Thymus (tissue), 14 donors: ENCODE measurements at places on chromosomes 13 and 19.

DNA sequence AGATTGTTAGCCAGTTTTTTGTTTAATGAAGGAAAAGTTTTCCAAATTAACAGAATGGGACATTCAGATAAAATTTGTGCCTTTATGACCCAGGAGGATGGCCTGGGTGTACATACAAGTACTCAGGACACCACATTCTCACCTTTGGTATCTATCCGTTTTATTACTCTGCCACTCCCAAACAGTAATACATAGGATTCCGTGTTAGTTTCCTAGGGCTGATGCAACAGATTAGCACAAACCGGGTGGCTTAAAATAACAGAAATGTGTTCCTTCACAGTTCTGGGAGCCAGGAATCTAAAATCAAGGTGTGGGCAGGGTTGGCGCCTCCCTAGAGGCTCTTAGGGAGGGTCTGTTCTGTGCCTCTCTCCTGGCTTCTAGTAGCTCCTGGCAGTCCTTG, 129.9 kb downstream of the GGACT start:
- no peak for DNase-seq

GRCh38 chr13:44899967-44900366, 89.3 kb downstream of the NUFIP1 start:
- no peak for DNase-seq

DNA sequence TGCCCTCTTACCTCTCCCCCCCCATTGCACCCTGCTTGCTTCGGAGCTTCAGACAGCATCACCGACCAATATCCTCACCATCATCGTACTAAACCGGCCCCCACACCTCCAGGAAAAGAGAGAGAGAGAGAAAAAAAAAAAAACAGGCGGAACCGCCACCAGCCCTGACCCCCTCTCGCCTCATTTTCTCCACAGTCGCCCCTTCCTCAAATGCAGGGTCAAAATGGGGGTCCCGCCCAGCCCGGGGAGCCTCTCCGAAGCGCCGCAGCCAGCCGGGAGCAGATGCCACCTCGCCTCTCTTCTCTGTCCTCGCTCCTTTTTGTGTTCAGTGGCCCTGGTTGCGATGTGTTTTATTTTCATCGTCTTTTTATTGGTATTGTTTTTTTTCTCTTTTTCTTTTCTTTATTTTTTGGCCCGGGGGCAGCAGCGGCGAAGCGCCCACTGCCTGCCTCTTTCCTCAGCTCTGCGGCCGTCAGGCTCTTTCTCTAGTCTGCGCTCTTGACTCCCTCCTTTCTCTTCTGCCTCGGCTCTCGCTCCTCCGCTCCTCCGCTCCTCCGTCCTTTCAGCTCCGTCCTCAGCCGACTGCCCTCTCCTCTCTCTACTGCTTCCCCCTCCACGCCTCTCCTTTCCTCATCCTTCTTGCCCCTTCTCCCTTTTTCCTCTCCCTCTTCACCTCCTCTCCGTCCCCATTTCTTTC, 41.4 kb downstream of the DEDD2 start:
- no peak for DNase-seq

- DNase-seq = no peak
These were observed 3.3 kb upstream of the CACNG7 start for GRCh38 chr19:53905787-53906186.

- no peak for DNase-seq
These were observed 53.3 kb downstream of the MYO16 start for GRCh38 chr13:108682714-108683113.

- DNase-seq = no peak
These were observed 10.4 kb downstream of the SHISA2 start for GRCh38 chr13:26041444-26041843.

DNA sequence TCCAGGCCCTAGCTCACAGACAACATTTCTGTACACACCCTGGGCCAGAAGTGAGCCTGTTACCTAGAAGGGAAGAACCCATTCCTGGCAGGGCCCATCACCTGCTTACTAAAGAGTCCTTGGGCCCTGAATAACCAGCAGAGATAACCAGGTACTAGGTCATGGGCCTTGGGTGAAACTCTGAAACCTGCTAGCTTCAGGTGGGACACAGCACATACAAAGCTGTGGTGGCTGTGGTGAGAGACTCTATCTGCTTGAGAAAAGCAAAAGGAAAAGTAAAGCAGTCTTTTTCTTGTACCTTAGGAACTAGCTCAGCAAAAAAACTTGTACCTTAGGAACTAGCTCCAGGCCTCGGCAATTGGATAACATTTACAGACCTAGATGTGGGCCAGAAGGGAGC, 1895.9 kb upstream of the PCDH20 start:
- DNase-seq = no peak

DNA sequence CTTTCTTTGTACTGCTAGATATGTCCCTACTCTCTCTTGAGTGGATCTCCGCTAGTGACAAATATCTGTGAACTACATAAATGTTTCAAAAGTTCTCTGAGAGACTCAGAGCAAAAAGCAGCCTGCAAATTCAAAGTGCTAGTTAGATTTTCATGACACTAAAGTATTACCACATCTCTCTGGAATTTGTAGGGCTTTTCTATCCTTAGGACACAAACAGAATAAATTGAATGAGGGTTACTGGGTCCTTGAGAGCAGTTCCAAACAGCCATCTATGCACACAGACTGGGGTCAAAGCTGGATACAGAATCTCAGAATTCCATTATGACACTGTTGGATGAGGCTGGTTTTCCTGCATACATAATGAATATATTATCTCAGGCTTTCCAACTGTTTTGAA, 953.2 kb downstream of the DIAPH3 start:
- DNase-seq = no peak

DNA sequence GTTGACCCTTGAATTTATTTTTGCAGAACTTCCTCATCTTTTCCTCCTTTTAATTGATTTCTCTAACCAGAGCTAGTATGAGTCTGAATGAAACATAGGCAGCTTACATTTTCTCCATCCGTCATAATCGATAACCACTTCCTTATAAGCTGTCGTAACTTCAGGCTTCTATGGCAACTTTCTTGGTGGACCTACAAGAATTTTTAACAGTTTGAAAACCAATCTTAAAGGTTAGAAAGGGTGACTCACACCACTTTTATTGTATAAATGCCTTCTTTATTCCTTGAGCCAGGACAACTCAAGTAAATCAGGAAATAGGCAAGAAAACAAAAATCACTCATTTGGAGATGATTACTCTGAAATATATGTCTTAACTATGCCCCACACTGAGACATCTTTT, 105.7 kb upstream of the KL start:
- no peak for DNase-seq

GRCh38 chr19:782185-782877, 14.9 kb upstream of the PTBP1 start:
- DNase-seq = no peak

DNA sequence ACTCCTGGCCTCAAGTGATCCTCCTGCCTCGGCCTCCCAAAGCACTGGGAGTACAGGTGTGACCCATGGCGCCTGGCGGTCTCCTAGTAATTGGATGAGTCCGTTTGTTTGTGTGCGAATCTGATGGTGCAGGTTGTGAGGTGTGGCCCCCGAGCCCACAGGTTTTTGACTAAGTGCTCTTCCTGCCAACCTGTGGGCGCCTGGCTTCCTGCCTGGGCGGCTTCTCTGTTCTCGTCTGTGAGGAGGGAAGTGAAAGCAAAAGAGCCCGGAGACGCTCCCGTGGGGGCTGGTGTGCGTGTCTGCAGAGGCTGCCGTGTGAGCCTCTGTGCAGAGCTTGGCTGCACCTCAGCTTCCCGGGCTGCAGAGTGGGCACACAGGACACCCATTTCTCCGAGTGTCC, 10.0 kb downstream of the ARHGAP45 start:
- DNase-seq = peak; percentile 85

DNA sequence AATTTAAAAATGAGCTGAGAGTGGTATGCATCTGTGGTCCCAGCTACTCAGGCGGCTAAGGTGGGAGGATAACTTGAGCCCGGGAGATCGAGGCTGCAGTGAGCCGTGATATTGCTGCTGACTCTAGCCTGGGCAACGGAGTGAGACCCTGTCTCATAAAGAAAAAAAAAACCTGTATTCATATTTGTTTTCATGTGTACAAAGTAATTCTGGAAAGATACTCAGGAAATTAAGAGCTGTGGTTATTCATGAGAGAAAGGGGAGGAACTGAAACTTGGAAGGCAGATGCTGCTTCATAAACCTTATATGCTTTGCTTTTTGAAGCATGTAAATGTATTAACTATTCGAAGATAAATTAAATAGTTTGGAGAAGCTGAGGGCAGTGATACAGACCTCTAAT, 8.8 kb upstream of the RLN3 start:
- DNase-seq = no peak

GRCh38 chr13:59447031-59447430, 716.7 kb downstream of the DIAPH3 start:
- DNase-seq = no peak

DNA sequence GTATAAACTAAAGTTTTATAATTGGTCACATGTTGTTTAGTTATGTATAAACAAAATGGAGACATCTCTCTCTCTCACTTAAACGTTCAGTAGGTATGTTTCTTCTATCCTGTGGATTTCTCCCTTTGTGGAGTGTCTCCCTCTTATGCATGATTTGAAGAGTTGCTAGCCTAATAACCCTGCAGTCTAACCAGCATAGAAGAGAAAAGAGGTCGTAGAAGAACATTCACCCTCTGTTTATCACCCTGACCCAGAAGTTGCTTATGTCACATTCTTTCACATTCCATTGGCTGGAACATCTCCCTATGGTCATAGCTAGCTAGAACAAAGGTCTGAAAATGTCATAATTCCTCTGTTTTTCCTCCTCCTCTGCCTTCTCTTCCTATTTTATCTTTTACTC, 176.8 kb upstream of the PCDH20 start:
- DNase-seq = no peak

GRCh38 chr13:114032126-114032799, 58.4 kb upstream of the C13orf46 start:
- DNase-seq = no peak

DNA sequence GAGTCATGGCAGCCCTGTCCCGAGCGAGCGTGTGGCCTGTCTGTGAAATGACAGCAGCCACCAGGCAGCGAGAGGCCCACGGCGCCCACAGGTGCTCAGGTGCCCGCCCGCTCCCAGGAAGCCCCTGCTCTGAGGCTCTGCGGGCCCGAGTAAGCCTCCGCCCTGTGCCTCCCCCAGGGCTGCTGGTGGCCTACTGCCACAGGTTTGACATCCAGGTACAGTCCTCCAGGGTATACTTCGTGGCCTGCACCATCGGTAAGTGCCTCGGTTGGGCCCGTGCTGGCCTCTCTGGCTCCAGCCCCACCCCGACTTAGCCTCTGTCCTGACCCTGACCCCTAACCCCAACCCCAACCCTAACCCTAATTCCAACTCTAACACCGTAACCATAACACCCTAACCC, 15.0 kb upstream of the TMPRSS9 start:
- DNase-seq = no peak

- no peak for DNase-seq
These were observed 72.6 kb downstream of the NBEA start for GRCh38 chr13:35014606-35015213.

DNA sequence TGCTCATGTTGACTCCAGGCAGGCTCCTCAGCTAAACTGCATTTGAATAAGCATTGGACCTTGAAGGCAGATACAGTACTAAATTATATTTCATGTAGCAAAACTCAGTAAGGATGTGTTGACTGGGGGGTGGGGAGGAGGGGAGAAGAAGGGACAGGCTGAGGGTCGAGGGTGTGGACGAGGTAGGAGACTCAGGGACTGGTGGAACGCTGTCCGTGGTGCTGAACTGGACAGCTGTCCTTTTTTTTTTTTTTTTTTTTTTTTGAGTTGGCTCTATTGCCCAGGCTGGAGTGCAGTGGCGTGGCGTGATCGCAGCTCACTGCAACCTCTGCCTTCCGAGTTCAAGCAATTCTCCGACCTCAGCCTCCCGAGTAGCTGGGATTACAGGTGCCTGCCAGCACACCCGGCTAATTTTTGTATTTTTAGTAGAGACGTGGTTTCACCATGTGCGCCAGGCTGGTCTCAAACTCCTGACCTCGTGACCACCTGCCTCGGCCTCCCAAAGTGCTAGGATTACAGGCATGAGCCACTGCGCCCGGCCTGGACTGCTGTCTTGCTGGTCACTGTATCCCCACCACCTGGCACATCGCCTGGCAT, 33.2 kb upstream of the CASP14 start:
- DNase-seq = no peak

GRCh38 chr13:71831716-71832115, 35.3 kb downstream of the DACH1 start:
- DNase-seq = no peak

DNA sequence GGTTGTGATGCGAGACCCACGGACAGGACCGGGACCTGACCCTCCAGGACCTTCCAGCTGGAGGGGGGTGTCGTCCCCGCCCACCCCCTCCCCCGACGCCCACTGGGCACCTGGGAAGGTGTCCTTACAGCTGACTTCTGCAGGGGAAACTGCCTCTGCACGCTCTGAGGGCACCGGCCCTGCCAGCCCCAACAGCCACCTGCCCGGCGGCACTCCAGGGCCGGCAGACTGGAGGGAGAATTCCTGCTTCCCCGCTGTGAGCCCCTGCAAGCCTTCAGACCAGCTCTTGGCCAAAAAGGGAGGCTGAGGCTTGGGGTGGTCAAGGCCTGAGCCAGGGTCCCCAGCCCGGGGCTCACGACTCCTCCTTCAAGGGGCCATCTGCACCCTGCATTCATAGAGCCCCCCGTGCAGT, 1.2 kb downstream of the CNN2 start:
- DNase-seq = no peak
